Chondrocyte (in vitro differentiated cells): ENCODE measurements at places on chromosomes 6 and 20.

DNA sequence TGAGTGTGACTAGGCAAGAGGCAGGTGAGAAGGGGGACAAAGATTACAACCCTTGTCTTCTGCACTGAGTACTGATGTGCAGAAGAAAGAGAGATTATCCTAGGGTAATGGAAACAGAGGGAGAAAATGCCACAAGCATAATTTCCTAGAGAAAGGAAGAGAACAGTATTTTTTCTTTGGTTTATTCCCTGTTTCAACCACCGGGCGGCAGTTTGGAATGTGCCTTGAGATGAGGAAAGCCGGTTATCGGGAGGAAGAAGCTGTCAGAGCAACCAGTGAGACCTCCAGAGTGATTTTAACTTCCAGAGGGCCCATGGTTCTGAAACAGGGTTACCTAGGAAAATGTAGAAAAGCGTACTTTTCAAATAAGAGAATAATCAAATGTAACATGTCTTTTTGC lies 121.4 kb downstream of the REV3L start:
- no peak for DNase-seq

GRCh38 chr6:134577998-134578397 lies 260.1 kb upstream of the SGK1 start:
- no peak for DNase-seq

DNA sequence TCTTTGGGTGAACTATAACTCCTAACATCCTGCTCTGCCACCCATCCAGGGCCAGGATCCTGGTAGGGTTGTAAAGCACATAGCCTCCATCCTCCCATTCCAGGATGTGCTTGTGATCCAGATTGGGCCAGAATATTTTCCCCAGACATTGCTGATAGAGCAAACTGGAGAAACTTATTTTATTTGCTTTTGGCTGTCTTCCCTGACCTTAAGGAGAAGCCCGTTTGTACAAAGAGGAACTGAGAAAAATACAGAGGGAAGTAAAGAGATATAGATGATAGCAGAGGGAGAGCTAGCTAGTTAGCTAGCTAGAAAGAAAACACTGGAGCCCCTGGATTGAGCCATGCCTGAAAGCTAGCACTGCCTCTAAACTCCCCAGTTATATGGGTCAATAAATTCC lies 9.0 kb upstream of the HDAC2 start:
- no peak for DNase-seq

- no peak for DNase-seq
Observed at GRCh38 chr6:77072694-77073409, 390.4 kb downstream of the HTR1B start.

GRCh38 chr6:136791296-136792094 lies 782 bp downstream of the MAP3K5 start:
- no peak for DNase-seq

DNA sequence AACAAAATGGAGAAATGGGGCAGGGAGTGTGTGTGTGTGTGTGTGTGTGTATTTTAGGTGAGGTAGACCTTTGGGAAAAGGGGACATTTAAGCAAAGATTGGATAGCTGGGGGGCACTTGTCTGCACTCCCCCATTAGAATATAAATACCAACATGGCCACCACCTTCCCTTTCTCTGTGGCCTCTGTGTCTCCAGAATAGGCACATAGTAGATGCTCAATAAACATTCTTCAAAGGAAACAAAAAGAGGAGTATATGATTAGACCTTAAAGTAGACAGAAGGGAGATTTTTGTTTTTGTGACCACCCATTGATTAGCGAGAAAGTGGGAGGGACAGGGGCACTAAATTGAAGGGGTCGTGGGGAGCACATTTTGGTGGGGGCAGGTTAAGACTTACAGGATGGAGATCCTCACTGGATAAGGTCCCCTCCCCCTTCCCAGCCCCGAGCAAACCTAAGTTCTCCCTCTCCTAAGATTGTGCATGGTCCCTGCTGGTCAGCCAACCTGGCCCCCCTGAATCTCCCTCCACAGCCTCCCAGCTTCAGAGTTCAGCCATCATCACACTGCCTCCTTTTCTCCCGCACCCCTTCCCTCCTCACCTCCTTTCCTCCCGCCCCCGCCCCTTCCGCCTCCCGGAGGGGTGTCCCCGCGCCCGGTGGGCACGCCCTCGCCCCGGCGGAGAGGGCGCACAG lies 514 bp upstream of the TSHZ2 start:
- DNase-seq = no peak

- DNase-seq = peak; percentile 78
Observed at GRCh38 chr20:33009214-33010132, 2.0 kb downstream of the BPIFB2 start.

- no peak for DNase-seq
Observed at GRCh38 chr6:27872642-27873020, 39.6 kb downstream of the OR2B2 start.

GRCh38 chr20:51493346-51493791 lies 49.1 kb downstream of the NFATC2 start:
- no peak for DNase-seq

GRCh38 chr6:24554474-24554873 lies 59.7 kb downstream of the ALDH5A1 start:
- no peak for DNase-seq

DNA sequence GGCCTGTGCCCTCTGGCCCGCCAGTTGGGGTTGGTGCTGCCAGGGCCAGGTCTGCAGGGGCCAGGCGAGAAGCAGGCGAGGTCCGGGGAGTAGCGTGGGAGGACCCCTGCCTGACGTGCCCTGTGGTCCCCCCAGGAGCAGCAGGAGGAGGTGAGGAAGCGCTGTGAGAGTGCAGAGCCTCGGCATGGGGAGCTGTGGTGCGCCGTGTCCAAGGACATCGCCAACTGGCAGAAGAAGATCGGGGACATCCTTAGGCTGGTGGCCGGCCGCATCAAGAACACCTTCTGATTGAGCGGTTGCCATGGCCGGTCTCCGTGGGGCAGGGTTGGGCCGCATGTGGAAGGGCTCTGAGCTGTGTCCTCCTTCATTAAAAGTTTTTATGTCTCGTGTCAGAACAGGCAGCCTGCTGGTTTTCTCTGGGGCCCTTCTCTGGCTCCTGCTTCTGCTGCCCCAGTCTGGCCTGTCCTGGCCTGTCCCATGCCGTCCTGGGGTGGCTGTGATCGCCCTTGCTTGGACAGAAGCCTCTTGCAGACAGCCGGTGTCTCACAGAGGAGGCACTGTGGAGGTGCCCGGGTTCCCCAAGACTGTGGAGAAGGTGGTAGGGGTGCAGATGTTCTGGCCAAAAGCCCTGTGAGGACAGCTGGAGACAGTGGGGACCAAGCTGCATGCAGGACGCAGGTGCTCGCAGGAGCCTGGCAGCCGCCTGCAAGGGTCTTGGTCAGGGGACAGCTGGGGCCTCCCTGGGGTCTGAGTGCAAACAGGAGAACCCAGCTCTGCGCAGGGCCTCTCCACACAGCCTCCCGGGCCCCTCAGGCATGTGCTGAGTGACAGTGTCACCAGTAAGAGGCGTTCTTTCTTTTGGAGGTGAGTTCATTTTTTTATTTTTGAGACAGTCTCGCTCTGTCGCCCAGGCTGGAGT lies 3.0 kb upstream of the C20orf204 start:
- DNase-seq = no peak

- no peak for DNase-seq
Observed at GRCh38 chr20:32828029-32828680, 8.4 kb downstream of the MAPRE1 start.

DNA sequence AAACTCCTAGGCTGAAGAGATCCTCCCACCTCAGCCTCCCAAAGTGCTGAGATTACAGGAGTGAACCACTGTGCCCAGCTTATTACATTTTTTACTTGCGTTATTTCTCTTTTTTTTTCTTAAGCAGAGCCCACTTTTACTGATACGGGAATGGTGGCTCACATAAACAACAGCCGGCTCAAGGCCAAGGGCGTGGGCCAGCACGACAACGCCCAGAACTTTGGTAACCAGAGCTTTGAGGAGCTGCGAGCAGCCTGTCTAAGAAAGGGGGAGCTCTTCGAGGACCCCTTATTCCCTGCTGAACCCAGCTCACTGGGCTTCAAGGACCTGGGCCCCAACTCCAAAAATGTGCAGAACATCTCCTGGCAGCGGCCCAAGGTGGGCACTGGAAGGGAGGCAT lies 10.5 kb downstream of the CAPN11 start:
- DNase-seq = no peak

DNA sequence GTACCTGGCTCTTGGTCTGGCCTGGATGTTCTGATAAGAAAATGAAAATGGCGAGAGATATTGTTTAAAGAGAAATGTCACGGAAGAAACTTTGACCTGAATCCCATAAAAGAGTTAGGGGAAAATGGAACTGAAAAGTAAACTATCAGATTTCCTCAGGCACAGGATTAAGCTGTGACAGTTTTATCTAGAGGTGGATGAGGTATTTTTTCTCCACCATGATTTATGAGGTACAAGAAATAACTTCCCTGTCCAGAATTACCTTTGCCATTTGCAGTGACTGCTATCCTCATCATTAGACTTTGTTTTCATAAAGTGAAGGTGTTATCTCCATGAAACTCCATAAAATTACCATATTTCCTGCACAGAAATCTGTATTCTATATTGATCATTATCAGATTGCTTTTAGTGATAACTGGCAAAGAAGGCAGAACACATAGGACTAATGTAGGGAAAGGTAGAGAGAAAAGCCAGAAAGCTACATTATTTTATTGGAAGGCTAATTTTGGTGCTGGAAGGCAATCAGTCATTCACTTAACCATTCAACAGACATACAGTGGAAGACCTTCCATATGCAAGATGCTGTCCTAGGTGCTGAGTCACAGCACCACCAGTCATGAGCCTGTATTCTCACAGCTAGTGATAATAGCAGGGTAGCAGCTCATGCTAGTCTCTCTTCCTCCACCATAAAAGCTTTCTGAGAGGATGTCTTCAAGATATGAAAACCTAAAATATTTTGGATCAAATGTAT lies 427.3 kb upstream of the CITED2 start:
- DNase-seq = no peak

DNA sequence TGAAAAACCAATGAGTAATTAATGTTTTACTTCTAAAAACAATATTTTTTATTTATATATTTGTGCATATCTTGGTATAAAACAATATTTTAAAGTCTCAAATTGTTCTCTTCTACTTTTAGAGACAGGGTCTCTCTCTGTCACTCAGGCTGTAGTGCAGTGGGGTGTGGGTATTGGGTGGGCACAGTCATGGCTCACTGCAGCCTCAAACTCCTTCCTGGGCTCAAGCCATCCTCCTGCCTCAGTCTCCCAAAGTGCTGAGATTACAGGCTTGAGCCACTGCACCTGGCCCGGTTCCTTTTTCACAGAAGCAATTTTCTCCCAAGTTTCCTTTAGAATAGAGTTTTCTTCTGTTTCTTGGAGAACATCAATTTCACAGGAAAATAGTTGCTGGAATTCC lies 102.8 kb downstream of the TMEM242 start:
- DNase-seq = no peak

DNA sequence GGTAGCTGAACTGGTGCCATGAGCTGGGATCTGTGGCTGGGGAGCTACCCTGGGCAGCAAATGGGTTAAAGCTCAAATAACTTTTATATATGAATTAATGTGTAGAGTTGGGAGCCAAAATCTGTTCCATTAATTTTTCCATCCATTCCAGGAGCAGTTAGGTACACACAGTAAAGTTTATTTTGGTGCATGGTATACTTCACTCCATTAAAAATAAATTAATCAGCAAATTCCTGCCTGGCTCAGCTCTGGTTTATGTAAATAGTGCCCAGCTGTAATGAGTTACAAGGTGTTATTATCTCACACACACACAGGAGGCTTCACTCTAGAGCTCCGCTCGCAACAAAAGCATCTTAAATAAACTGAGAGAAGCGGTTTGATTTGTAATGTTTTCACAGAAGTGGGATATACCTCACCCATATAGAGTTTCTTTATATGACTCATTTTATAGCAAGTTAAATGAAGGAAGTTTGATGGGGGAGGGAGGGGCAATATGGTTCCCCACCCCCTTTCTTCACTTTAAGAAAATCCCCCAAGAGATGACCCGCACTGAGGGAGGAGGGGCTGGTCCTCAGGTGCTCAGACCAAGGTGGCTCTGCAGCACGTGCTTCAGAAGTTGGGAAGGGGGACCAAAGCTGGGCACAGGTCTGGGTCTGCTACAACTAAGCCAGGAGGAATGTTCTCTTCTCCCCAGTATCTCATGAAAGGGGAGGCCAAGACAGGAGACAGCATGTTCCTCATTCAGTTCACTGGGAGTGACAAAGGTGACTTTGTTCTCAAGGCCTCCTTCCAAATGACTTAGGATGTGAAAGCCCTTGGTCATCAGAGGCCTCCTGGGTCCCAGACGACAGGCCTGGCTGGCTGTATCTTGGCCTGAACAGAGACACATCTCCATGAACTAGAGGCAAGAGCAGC lies 10.5 kb upstream of the FAM83C start:
- peak; percentile 15 for DNase-seq

- no peak for DNase-seq
Observed at GRCh38 chr6:93079061-93079460, 340.3 kb downstream of the EPHA7 start.

- no peak for DNase-seq
Observed at GRCh38 chr6:99819853-99820252, 174.2 kb downstream of the MCHR2 start.

DNA sequence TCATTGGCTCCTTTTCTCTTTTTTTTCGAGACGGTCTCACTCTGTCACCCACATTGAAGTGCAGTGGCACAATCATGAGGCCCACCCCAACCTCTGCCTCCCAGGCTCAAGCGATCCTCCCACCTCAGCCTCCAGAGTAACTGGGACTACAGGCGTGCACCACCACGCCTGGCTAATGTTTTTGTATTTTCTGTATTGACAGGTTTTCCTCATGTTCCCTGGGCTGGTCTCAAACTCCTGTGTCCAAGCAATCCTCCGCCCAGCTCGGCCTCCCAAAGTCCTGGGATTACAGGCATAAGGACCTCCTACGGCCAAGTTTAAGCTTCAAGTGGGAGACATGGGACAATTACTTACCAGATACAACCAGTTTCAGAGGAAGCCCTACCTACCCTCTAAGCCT lies 9.4 kb upstream of the POU5F1 start:
- no peak for DNase-seq

GRCh38 chr6:26295691-26296555 lies 69.1 kb upstream of the BTN3A2 start:
- no peak for DNase-seq

- DNase-seq = no peak
Observed at GRCh38 chr6:67252663-67253062, 1382.4 kb upstream of the ADGRB3 start.

DNA sequence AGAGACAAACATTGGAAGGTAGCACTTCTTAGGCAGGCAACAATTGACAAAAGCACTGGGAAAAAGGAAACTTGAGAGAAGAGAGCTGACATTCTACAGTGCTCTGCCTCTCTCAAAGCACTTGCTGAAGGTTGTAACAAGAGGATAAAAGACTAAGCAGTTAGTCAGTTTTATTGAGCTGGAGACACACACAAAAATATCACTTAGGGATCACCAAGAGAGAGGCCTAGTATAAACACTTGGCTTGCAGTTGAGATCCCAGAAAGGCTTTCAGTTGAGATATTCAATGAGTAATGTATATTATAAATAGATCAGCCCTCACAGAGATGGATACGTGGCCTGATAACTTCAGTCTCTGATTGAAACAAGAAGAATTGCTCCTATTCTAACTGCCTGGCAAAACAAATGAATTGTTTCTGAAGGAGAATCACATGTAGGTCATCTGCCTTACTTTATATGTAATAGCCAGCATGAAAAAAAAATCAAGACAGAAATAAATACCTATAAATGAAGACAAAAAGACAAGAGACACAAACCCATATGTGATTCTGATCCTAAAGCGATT lies 747.2 kb upstream of the MAN1A1 start:
- no peak for DNase-seq
